Kidney capillary endothelial cell (primary cell): ENCODE measurements at places on chromosomes 4 and X.

DNA sequence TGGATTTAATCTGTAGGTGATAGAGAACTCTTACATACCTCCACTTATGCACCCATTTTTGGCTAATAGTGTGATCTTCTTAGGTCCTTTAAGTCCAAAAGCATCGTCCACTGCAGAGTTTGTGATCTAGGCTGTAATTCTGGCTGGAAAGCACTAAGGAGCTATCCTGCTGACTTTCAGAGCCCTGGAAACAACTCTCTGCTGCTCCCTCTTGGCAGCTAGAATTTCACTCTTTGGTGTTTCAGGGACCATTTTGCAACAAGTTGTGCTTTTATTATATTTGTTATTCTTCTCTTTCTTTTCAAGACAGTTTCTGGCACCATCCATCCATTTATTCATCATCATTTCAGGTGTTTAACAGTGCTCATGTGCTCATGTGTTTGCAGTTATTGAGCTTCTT, 130.0 kb downstream of the RBM46 start:
- no peak for DNase-seq

DNA sequence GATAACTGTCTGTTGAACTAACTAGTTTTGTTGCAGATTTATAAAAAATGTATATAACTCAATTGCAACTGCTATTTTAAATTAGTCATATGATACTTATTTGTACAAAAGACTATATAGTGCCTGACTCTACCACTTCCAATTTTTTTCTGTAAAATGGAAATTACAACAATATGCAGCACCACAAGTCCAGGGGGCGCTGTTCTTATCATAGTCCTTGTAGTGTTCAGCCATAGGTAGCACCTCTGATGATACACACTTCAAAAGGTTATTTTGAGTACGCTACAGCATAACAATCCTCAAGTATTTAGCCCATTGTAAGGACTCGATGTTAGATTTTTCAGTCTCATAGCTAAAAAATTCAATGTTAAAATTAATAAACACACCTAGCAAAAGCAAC, 174.9 kb downstream of the CORIN start:
- no peak for DNase-seq

DNA sequence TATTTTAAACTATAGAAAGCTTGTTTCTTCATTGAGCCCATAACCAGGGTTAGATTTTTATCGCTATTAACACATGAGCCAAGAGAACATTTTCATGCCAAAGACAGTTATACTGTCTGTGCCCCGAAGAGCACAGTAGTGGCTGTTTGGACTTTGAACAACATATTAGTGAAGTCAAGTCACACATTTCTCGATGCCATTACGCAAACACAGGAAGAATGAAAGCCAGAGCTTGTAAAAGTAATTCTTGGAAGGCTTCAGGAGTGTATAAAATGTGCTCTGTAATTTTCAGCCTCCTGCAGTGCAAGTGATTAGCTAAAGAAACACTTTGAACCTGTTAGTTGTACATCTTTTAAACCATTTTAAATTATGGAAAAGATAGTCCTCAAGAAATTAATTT, 590.7 kb upstream of the PITX2 start:
- DNase-seq, result no peak

DNA sequence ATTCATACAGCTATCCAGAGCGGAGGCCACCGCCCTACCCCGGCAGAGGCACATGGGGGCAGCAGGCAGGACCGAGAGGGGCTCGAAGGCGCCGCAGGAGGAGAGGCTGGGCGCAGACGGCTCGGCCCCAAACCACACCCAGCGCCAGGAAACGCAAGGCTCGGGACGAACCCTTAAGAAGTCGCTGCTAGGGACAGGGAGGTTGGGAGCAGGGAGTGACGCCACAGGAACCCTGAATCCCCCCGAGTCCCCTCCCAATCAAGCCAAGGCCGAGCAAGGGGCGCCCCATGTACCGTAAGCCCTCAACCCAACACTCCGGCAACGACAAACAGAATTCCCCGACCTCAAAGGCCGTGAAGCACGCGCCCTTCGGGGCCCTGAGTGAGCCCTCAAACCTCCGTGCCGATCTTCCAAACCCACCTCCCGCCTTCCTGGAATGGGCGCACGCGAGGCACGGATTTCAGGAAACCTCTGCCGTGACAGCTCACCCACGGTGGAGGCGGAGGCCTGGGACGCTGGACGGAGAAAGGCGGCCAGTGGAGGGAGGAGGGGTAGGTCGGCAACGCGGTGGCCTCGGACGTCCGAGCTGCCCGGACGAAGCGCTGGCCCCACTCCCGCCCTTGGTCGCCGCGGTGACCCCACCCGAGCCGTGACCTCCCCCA, 1.8 kb downstream of the ZFYVE28 start:
- DNase-seq, result no peak

- DNase-seq, result no peak
These were observed 21.1 kb upstream of the HSFX4 start for GRCh38 chrX:149908308-149908707.

DNA sequence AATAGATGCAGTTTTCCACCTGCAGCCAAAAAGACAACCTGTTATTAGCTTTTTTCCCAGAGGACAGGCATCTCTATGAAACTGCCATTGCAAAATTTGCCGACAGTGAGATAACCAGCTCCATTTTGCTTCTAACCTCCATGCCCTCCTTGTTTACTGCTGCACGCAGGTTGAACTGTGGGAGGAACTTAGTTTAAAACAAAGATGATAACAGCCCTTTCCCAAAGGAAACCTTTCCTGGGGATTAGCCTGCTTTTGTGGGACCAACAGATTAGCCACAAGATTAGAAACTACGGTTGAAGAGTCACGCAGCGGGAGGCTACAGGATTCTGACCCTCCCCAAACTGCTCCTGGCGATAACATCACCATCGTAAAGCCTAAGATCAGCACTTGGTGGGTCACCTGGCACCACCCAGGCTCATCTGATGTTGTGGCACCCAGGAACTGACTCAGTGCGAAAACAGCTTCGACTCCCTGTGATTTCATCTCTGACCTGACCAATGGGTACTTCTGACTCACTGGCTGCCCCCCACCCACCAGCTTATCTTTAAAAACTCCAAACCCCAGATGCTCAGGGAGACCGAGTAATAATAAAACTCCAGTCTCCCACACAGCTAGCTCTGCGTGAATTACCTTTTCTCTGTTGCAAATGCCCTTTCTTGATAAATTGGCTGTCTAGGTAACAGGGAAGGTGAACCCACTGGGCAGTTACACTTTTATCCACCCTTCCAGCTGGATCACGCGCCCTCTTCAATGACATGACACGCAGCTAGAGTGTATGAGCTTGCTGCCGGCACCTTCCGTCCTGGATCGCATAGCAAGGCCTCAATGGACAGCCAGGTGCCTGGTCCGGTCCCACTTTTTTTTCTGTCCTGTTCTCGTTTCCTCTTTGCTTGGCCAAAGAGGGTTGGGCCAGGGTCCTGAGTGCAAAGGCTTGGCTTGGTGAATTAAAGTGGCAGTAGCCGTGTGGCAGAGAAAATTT, 27.2 kb downstream of the NOP14 start:
- no peak for DNase-seq

- peak; percentile 72 for DNase-seq
These were observed 36.0 kb downstream of the PLAC1 start for GRCh38 chrX:134622056-134622812.

- DNase-seq, result no peak
These were observed 24.1 kb downstream of the FAT4 start for GRCh38 chr4:125338814-125339213.

DNA sequence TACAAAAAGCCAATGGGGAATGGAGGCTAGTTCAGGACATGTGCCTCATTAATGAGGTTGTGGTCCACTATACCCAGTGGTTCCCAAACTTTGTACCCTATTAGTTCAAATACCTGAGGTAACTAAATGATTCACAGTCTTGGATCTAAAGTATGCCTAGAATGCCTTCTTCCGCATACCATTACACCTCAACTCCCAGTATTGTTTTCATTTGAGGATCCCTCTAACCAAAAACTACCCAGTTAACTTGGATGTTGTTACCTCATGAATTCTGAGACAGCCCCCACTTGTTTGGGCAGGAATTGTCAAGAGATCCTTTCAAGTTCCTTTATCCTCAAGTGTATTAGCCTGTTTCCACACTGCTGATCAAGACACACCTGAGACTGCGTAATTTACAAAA, 439.2 kb downstream of the PCDH10 start:
- no peak for DNase-seq

GRCh38 chrX:117936118-117936517, 180.5 kb downstream of the KLHL13 start:
- no peak for DNase-seq

DNA sequence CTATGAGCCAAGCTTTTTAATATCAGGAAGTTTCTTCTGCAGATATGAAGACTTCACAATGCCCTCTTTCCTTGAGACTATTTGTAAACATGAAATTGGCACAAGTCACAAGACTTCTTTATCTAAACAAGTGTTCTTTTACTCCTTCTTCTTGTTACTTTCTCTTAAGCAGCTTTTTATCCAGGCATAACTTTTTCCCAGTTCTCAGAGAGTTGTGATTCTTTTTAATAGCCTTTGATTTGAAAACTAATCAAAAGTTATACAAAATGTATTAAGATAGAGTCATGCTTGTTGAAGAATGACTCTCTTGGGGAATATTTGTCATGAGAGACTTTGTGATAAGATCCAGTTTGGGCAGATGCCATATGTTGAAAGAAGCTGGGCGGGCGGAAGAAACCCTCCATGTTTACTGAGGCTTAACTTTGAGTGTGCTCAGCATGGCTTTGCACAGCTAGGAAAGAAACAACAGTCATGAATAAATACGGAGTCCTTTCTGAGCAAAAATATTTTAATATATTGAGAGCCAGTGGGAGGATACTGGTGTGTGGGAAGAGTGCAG, 39.3 kb downstream of the SYTL5 start:
- no peak for DNase-seq

GRCh38 chr4:29121586-29121985, 1598.6 kb upstream of the PCDH7 start:
- no peak for DNase-seq

- DNase-seq, result no peak
These were observed 30.4 kb upstream of the APELA start for GRCh38 chr4:164846566-164846965.

DNA sequence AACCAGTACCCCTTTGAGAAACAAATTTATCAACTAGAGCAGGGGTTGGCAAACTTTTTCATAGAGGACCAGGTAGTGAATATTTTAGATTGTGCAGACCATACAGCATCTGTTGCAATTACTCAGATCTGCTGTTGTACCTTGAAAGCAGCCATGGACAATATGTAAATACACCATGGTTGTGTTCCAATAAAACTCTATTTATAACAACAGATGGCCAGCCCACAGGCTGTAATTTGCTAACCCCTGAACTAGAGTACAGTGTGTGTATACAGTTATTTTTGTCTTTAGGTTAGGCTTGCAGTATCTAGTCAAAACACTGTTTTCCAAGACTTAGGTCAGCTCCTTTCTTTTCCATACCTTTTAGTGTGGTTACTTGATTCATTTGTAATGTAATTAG, 54.4 kb downstream of the PHKA1 start:
- no peak for DNase-seq

- peak; percentile 67 for DNase-seq
These were observed 32.0 kb upstream of the ANXA5 start for GRCh38 chr4:121728798-121729226.

DNA sequence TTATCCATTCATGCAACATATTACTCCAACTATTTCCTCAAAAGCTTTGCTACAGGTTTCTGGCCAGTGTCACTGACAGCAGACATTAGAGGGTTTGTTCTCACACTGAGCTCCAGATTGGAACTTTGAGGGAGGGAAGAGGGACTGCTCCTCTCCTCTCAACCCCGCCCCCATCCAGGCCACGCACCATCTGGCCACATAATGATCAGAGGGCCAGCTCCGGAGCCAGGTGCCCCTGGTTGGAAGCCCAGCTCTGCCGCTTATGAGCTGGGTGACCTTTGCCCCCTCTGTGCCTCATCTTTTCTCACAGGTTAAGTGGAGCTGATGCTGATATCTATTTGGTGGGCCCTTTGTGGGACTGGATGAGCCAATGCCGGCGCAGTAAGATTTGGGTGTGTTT, 55.8 kb downstream of the C4orf50 start:
- no peak for DNase-seq

DNA sequence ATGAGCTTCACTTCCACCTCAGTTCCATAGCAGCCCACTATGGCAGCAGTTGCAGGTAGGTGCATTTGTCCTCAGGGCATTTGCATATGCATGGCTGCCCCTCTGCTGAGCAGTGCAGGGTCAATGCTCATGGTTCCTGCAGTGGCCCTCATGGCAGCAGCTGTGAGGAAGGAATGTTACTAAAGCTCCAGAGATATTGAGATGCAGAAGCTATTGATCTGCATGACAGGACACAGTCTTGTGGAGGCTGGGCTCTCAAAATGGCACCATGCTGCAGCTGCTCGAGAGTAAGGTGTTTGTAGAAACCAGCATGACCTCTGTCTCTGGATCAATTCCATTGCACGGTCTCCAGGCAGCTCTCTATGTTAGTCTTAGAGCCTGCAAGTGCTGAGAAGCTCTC, 179.2 kb upstream of the PCDH18 start:
- DNase-seq, result no peak

- DNase-seq, result no peak
These were observed 42.3 kb downstream of the SPATA4 start for GRCh38 chr4:176153124-176153523.

- no peak for DNase-seq
These were observed 80.5 kb downstream of the CASP3 start for GRCh38 chr4:184568770-184569169.

DNA sequence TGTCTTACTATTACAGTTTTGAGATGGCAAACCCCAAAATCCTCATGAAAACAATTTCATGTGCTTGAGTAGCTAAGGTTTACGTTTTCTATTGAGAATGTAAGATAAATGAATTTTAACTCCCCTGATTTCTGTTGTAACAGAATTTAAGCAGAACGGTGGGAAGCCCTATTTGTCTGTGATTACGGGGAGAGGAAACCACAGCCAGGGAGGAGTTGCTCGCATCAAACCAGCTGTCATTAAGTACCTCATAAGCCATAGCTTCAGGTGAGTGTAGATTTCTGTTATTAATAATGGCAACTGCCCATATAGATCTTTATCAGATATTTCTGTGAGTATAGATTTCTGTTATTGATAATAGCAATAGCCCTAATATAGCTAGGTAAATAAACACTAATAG, 44.2 kb upstream of the RHOH start:
- no peak for DNase-seq
